GM12892 (cell line): ENCODE measurements at places on chromosomes 2 and 18.

- no peak for DNase-seq
Measured at GRCh38 chr18:36128530-36128870, 640 bp downstream of the SLC39A6 start.

DNA sequence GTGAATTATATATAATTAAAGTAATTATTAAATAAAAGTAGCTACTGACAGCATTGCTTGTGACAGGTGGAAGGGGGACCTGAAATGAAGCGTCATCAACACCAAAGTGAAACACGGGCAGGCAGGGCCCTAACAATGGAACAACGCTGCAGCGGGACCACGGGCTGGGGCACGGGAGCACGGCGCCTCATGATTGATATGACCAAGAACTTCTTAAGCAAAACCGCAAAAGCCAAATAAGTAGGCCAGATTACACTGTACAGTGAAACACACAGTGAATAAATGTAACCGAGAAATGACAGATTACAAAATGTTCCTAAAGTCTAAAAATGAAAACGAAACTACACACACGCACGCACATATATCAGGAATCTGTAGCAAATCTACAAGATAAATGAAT is 81.4 kb downstream of the SNTG2 start:
- DNase-seq = no peak

DNA sequence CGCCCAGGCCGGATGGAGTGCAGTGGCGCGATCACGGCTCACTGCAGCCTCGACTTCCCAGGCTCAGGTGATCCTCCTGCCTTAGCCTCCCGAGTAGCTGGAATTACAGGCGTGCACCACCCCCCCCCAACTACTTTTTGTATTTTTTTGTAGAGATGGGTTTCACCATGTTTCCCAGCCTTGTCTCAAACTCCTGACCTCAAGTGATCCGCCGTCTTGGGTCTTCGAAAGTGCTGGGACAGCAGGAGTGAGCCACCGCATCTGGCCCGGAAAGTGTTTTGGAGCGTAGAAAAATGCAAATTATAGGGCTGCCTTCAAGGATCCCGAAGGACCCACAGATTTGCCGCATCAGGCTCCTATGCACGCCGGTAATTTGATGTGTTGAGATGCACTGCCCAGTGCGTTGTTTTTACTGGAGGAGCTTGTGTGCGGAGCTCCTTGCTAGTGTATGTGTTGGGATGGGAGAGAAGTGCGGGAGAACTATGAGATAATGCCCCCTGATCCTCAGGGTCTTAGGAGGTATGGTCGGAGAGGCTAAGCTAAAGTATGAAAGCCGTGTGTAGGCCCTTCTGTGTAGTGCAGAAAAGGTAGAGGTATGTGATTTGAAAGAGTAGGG is 1.2 kb upstream of the CLASP1 start:
- peak; percentile 28 for DNase-seq

GRCh38 chr2:188478724-188479123 is 187.1 kb downstream of the GULP1 start:
- no peak for DNase-seq

GRCh38 chr2:162074928-162075688 is 1.1 kb upstream of the DPP4 start:
- no peak for DNase-seq

DNA sequence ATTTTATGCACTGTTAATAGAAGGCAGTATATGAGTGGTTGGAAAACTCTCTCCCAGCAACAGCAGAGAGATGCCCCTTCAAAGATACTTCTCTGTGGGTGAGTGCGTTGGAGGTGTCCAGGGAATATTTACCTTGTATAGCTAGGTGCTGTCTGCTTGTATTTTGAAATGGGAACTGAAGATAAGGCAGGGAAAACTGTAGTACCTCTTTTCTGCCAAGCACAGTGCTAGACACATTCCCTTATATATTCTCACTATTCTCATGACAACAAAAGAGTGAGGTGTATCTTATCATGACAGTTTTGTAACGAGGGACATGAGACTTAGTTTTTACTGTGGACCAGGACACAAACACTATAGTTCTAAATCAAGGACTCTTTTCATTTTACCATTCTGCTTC is 2.1 kb downstream of the TTC39C start:
- no peak for DNase-seq

DNA sequence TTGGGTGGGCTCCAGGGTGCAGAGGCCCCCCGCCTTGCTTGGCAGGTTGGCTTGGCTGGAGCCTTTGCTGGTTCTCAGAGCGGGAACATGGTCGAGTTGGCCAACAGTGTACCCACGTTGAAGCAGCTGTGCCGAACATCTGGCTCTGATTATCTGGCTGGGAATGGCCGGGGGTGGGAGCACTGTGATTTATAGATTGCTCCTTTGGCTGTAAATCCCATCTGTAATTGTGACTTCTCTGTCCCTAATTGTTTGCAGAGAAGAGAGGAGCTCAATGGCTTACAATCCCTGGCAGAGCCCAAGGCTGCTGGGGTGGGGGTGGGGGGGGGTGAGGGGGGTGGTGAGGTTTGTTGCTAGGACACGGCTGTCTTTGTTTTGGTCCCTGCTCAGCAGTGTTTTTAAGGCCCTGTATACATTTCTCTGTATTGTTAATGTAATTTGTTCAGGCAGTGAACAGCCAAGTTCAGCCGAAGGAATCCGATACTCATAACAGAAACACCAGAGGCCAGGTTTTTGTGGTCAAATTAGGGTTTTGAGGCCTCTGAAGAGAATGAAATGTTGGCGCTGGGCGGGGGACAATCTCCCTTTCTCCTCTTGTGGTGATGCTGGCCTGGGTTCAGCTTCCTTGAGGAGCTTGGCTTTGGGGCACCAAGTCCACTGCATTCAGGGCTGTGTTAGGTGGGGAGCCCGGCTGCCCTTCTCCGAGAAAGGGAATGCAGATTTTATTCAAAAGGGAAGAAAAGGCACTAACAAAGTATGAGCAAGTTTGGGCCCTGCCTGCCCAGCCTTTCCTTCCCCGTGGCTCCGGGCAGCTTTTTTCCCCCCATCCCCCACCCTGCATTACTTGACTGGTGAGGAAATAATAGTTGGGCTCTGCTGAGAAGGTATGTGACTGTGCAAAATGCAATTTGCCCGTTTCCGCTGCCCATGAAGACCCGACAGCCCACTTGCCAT is 82.5 kb downstream of the TCF7L1 start:
- no peak for DNase-seq

DNA sequence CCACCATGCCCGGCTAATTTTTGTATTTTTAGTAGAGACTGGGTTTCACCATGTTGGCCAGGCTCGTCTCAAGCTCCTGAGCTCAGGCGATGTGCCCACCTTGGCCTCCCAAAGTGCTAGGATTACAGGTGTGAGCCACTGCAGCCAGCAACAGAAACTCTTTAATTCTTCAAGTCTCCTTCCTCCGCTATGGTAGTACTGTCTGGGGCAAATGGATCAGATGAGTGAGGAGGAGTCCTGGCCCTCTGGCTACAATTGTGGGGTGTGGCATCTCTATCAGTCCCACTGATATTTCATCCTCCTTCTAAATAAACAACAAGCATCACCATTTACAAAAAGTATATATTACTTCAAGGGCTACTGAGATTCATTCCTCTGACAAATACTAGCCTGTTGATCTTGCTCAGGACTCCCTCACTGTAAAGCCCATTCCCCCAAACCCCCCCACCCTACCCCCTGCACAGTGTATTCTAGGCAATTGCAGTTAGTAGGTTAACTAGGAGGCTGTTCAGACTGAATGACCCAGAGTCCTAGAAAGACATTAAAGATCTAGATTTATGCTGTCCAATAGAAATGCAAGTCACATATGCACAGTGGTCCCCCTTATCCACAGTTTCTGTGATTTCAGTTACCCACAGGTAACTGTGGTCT is 71.2 kb upstream of the STAM2 start:
- no peak for DNase-seq

DNA sequence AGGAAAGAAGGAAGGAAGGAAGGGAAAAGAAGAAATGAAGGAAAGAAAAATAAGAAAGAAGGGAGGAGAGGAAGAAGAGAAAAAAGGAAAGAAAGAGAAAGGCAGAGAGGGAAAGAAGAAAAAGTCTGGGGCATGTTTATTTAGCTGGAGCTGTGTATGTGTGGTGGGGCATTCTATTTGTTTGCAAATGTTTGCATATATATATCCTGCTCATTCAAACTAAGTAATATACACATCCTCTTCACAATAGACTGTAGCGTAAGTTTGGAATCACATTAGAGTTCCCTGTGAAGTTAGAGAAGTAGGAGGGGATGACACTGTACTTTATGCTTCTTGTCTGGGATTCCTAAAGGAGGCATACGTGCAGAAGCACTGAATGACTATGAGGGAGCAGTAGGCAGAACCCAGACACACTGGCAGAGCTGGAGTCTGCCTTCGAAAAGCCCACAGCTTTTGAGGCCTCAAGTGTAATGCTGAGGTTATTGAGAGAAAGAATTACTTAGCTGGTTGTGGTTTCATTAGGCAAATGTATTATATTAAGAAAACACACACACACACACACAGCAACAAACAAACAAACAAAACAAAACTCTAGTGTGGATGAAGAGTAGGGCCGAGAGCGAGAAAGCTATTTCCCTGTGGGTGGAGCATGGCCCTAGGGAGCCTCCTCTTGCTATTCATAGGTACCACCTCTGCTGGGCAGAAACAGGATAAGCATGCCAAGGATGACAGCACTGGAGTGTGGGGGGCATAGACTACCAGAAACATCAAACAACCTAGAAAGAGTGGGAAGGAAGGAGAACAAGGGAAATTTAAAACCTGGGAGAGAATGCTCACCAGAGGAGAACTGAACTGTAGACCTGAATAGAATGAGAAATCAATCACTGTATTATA is 905.1 kb upstream of the NXPH2 start:
- no peak for DNase-seq

DNA sequence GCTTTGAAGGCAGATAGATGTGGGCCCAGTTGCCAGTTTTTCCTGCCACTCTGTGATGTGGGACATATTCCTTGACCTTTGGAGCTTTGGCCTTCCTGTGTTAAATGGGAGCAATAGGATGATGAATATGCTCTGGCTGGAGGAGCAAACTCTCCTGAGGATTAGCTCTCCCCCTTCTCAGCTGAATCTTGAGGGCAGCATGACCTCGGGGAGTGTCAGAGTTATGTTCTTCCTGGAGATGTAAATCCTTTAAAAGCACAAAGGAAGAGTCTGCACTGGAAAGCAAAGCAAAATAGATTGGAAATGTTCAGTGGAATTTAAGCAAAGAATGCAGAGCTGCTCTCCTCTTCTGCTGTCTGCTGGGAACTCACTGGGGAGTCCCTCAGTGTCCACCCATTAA is 160.1 kb downstream of the ALK start:
- DNase-seq = no peak

GRCh38 chr2:149487189-149487588 is 100.4 kb downstream of the MMADHC start:
- DNase-seq = no peak

DNA sequence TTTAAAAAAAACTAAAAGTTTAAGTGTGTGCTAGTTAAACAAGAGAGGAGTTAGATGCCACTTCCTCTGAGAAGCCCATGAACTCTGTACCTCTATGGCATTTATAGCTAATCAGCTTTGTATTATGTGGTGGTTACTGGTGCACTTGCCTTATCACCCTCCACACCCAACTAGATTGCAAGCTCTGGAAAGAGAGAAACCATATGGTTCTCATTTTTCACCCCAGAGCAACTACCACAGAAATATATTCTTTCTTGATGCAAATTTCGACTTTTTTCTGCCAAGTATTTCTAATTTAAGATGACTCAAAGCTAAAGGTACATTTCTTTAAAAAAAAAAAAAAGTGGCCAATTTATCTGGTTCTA is 24.2 kb downstream of the RAPH1 start:
- DNase-seq = no peak

DNA sequence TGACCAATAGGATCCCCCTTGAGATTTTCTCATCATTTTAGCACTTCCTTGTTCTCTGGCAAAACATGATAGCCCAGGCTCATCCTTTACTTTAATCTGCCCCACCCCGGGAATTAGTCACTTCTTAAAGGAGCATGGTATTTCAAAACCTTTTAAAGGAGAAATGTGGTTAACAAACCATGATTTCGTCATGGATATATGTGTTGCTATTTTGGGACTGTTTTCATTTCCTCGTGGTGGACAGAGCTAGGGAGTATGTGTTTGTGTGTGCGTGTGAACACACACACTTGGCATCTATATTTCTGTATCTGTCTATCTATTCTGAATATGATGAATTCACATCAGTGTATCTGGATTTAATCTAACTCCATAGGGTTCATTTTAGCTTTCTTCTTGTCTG is 128.1 kb downstream of the BIRC6 start:
- DNase-seq = no peak

GRCh38 chr2:216114714-216115531 is 5.8 kb downstream of the XRCC5 start:
- DNase-seq = peak; percentile 44

DNA sequence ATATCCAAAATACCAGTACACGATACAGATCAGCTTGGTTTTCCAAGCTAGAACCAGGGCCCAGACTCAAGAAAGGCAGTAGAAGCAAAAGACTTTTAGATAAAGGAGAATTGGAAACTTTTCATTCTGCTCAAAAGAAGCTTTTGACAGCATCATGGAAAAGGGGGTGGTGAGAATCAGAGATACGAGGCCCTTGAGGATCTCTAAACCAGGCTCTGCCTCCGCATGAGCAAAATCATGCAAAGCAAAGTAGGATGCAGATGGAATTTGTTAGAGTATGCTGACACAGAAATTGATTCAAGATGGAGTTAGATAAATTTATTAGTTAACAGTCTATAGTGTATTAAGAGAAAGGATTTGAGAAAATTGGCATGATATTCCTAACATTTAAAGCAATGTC is 39.8 kb downstream of the FAM98A start:
- DNase-seq = no peak

- no peak for DNase-seq
Measured at GRCh38 chr18:73924307-73924706, 223.3 kb downstream of the FBXO15 start.

DNA sequence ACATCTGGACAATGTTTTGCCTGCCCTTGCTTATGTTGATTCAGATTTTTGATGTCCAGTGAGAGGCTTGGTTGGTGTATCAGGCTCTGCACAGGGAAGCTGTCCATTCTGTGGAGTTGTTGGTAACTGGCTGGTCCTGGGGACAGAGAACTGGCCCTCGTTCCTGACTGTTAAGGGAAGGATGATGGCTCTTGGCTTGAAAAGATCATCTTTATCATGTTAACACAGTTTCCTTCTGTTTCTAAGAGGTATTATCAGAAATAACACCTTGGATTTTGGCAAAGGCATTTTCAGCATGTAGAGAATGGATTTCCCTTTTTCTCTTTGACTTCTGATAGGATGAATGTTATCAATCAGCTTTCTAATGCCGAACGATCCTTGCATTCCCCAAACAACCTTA is 19.3 kb downstream of the STK25 start:
- DNase-seq = no peak

GRCh38 chr2:230869914-230870543 is 5.3 kb downstream of the ITM2C start:
- no peak for DNase-seq
